ENCODE measurements at places on chromosomes 5 and 9.

DNA sequence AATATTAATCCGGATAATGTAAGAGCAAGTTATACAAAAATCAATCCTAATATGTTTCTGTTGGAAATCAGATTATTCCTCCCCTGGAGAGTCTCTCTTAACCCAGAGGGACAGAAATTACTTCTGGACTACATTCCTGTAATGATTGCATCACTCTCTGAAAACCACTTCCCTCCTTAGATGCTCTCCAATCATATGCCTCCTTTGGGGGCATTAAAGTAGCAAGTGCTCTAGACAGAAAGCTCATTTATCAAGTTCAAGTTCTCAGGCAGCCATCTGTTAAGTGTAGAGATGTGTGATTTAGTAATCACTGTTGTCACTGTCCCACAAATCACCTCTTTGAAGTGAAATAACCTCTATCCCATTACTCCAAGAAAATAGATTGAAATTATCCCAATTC is 247.1 kb downstream of the SLCO4C1 start:
- DNase-seq = no peak

GRCh38 chr5:150227606-150228273 is 37.9 kb downstream of the SLC6A7 start:
- no peak for DNase-seq

DNA sequence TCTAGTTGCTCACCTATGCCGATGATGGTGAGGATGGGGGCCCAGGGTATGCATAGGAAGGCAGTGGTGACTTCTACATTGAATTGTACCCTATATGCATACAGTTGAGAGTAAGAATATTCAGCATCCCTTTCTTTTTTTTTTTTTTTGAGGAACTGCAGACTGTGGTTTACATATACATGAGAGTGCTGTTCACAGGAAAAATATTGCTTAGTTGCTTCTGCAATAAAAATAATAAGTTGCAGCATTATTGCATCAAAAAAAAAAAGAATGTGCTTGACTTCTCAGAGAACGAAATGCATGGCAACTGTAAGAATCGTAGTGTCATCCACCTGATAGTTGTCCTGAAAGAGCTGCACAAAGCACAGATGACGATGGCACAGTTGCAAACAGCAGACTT is 52.8 kb downstream of the PTCD2 start:
- no peak for DNase-seq

- DNase-seq = no peak
Observed at GRCh38 chr9:128718047-128718446, 5.9 kb downstream of the ZDHHC12 start.

DNA sequence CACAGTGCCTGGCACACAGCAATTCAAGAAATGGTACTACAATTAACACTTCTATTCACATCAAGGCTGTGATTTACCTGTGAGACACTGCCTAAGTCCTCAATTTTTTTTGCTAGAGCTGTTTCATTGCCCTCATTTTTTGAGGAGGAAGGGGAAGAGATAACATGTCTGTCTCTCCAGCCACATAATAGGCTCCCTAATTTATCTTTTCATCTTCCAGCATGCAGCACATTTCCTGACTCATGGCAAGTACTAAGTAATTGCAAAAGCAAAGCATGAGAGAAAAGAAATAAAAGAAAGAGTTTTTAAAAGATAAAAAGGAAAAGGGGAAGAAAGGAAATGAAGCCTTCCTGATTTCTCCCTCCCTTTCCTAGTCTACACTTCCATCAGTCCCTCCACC is 26.9 kb upstream of the RNF38 start:
- no peak for DNase-seq

GRCh38 chr5:52015760-52016159 is 632.5 kb downstream of the ISL1 start:
- no peak for DNase-seq

DNA sequence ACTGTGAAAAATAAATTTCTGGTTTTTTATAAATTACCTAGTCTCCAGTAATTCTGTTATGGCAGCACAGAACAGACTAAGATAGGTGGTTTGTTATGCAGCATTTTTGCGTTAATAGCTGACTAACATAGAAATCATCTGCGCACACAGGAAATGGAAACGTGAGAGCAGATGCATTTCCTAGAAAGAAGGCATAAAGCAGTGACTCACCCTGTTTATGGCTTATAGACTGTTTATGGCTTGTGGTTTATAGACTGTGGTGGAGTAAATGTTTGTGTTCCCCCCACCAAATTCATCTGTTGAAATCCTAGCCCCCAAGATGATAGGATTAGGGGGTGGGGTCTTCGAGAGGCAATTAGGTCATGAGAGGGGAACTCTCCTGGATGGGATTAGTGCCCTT is 18.3 kb upstream of the OSMR start:
- DNase-seq = no peak

- DNase-seq = no peak
Observed at GRCh38 chr5:119420169-119420568, 32.1 kb upstream of the HSD17B4 start.

DNA sequence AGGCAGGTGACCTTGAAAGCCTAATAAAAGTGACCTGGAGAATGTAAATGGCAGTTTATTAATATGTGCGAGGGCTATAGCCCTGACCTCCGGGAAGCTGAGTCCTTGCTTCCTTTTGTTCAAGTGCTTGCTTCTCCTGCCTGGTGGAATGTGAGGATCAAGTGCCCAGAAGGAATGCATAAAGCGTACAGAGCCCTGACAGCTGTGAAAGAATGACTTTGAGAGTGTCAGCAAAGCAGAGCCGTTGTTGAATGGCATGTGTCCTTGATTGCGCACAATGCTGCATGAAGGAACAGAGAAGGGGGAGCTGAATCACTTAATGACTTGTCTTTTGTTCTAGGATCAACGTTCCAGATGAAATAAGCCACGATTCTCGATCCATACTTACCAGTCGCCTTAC is 133.0 kb downstream of the SLF1 start:
- no peak for DNase-seq

DNA sequence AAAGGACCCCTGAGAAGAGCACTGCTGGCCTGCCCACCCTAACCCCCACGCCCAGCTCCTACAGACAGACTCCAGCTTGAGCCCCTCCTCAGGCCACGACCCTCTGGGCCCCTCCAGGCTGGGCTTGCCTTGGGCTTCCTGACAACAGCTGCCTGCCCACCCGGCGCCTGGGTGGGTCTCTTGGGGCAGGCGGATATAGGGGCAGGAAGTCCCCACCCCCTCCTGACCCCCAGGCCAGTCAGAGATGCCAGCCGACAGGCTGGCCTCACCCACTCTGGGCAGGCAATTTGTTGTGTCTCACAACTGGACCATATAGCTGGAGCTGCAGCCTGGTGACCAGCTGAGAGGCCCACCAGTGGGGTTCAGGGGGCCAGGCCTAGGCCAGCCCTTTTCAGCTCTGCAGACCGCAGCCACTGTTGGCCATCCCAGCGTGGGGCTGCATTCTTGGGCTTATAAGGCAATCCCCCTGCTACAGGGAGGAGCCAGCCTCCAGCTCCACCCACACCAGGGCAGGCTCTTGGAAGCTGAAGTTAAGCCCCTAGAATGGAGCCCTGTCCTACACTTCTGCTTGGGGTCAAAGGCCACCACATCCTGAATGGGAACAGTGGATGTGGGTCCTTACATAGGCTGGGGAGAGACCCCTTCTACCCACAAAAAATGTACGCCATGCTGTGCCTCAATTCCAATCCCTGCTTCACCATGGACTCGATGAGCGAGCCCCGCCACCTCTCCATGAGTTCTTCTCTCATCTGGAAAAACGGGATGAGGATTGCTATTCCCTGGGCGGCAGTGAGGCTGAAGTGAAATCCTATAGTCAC is 2.0 kb downstream of the PDLIM7 start:
- DNase-seq = peak; percentile 60

- no peak for DNase-seq
Observed at GRCh38 chr5:67095346-67096171, 101.0 kb downstream of the CD180 start.

GRCh38 chr9:78903581-78903980 is 606.7 kb downstream of the PSAT1 start:
- DNase-seq = no peak

- no peak for DNase-seq
Observed at GRCh38 chr5:170691657-170692056, 91.9 kb upstream of the GABRP start.

- DNase-seq = no peak
Observed at GRCh38 chr9:6356904-6357303, 28.7 kb downstream of the TPD52L3 start.

DNA sequence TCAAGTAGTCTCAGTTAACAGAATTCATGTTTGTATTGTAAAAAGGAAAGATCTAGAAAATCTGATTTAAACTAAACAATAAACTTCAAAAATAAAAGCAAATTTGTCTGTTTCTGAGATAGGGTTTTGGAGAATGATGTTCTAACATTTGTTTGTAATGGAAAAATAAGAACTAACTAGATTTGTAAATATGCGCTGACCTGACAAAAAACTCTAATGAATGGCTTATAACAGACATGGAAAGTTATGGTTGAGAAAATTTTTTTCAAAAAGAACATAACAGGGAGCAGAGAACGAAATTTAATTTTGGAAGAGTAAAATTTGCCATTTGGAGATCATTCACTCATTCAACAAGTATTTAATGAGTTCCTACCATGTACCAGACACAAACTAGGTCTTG is 179.0 kb upstream of the TARS1 start:
- DNase-seq = no peak

- no peak for DNase-seq
Observed at GRCh38 chr5:32254881-32255539, 57.7 kb downstream of the MTMR12 start.

- no peak for DNase-seq
Observed at GRCh38 chr5:58543723-58544122, 39.2 kb upstream of the RAB3C start.

DNA sequence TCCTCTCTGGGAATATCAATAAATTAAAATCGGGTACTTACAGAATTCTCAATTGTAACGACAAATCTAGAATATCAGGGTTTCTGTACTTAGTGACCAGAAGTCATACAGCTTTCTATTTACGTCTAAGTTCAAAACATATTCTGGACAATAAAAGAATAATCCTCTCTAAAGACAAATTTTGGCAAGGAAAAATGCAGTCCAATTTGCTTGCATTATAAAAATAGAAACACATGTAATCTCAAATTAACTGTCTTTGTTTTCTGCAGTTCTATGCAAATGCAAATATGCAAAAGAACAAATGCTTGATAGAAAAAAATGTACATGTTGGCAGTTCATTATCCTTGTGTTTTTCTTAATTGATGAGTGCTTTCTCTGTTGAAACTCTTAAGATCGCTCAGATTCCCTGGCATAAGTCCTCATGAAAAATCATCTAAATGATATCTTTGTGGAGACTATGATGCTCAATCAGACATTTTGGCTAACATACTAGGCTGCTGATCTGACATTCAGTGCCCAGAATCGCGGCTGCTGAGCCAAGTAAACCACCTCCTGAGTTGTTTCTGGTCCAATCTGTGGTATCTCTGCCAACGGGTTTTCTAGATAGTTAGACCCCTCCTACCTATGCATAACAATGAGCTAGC is 990.1 kb upstream of the C9orf72 start:
- no peak for DNase-seq

DNA sequence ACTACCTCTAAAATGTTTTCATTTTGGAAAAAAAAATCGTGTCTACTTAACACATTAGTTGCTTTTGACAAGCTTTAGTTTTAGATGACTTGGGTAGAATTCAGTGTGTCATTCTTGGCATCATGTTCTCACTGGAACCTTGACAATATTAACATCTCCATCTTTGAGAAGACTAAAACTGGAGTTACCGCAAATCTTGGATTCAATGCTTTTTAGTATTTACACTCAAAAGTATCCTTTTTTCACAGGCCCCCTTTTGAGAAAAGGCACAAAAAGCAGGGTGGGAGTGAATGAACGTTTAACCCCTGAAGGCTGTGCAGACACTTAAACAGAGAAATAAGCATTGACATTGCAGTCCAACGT is 549.1 kb downstream of the CSNK1G3 start:
- DNase-seq = no peak

- DNase-seq = no peak
Observed at GRCh38 chr5:120326651-120327050, 137.4 kb upstream of the PRR16 start.

- no peak for DNase-seq
Observed at GRCh38 chr5:117255211-117256027, 680.8 kb upstream of the SEMA6A start.

- no peak for DNase-seq
Observed at GRCh38 chr5:26669523-26669922, 368.9 kb downstream of the CDH9 start.

- DNase-seq = no peak
Observed at GRCh38 chr5:59500014-59500413, 393.5 kb downstream of the PDE4D start.

- DNase-seq = peak; percentile 36
Observed at GRCh38 chr5:170442391-170442790, 53.2 kb upstream of the KCNMB1 start.

DNA sequence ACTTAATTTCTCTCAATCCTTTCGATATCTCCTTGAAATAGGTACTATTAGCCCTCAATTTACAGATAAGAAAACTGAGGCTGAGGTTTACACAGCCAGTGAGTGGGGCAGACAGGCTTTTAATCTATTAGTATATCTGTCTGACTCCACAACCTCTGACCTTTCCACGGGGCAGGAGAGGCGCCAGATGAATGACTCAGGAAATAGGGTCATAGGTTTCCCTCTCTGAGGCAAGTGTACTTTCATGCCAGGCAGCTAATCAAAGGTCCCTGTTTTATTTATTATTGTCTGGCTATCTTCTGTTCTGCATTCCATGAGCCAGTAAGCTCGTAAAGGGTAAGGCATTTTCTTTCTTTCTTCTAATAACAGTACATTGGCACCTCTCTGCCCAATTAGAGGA is 79.6 kb upstream of the KLF4 start:
- no peak for DNase-seq

- DNase-seq = no peak
Observed at GRCh38 chr9:83062651-83063527, at the start of gene RASEF. TSS of gene RASEF (minus strand) at chr9:83063142. CDS start at chr9:83062867, 275 bp downstream.

DNA sequence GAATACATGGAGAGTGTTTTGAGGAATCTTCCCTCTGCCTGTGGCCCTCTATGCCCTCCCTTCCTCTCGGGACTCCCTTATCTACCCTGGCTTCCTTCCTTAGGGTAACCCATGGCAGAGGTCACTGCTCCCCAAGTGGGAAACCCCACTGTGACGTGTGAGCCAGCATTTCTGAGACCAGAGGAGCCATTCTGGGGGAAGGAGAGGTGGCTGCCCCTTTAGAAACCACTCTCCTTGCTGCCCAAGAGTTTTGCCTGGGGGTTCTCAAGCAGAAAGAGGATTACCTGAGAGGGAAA is 23.1 kb downstream of the CCNJL start:
- no peak for DNase-seq
